ENCODE measurements at places on chromosomes 7 and 10.

DNA sequence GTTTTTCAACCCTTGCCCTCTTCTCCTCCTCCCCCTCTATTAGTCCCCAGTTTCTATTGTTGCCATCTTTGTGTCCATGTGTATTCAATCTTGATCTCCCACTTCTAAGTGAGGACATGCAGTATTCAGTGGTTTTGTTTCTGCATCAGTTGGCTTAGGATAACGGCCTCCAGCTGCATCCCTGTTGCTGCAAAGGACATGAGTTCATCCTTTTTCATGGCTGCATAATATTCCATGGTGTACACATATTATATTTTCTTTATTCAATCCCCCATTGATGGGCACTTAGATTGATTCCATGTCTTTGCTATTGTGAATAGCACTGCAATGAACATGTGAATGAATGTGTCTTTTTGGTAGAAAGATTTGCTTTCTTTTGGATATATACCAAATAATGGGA, 190.4 kb upstream of the LYZL1 start:
- no peak for DNase-seq

- no peak for DNase-seq
These were observed 61.2 kb upstream of the NPVF start for GRCh38 chr7:25289518-25289917.

- no peak for DNase-seq
These were observed 11.4 kb downstream of the IRF5 start for GRCh38 chr7:128948976-128949760.

GRCh38 chr7:94590526-94591162, 65.3 kb downstream of the SGCE start:
- DNase-seq, result no peak
